ENCODE measurements at places on chromosomes 2 and 18.

DNA sequence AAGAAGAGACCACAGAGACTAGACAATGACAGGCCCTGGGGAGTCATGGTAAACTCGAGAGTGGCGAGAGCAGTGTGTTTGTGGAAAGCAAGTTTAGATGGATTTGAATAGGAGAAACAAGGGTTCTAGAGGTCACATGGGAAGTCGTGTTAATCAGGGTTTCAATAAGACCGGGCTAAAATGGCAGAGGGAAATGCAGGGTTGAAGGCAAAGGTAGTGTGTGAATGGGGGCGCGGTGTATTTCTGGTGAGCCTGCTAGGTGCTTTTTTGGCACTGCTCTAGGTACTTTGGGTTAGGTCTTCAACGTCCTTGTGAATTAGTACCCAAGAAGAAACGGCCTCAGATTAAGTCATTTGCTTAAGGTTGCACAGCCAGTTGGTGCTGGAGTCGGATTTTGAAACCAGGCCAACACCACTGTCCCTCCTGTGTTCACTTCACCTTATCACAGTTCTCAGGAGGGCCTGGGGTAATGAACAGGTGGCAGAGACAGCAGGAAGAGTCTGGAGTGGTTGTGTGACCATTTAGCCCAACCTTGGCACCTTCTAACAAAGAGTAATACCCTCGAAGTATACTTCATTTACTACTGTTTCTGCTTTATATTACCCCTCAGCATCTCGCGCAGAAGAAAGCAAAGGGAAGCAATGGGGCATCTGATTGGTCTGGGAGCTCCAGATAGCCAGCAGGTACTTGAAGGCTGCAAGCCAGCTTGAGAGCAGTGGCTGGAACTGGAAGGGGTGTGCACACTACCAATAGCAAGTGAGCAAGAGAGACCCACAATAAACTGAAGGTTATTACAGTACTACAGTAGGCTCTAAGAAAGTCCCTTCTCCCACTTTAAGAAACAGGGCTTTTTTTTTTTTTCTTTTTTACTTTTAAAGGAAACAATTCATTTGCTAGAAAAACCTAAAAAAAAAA, 33.4 kb upstream of the GAREM2 start:
- no peak for DNase-seq

DNA sequence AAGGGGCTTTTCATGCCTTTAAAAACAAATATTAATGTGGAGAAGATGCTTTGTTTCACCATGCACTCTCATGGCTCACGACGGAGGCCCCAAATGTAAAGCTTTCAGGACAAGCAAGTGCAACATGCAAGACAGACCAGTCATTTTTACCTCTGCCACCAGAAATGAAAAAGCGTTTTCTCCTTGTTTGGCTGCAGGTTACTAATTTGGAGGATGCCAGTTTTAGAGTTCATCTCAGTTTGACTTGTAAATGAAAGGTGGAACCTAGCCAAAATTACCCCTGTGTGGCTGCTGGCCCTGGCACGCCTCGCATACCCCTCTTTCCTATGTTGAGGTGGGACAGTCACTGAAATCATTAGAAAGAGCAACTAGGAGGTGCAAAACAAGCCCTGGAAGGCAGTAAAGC, 138.6 kb downstream of the BCL2 start:
- no peak for DNase-seq

- no peak for DNase-seq
These were observed 779.7 kb upstream of the PKDCC start for GRCh38 chr2:41267929-41268659.

GRCh38 chr18:25169701-25170100, 182.3 kb downstream of the ZNF521 start:
- no peak for DNase-seq

GRCh38 chr2:198000417-198000816, 196.0 kb downstream of the PLCL1 start:
- DNase-seq: no peak

GRCh38 chr18:37450434-37451132, 115.0 kb downstream of the CELF4 start:
- no peak for DNase-seq

- no peak for DNase-seq
These were observed 248.7 kb upstream of the PIK3C3 start for GRCh38 chr18:41706301-41706700.

DNA sequence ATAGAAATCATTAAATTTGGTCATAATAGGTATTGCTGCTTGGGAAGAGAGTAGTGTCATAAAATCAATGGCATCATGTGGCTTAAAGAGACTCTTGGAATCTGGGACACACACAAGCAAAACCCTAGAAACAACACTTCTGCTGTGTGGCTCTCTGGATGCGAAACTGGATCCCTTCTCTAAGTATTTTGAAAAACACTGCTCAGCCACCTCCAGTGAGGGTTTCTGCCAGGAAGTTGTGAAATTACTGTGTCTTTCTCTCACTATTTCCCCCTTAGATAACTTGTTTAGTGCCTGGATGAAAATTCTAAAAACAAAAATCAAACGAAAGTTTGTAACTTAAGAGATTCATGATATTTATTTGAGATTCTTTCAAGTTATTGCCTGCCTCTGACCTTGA, 163.8 kb downstream of the RHBDD1 start:
- no peak for DNase-seq

GRCh38 chr2:19028587-19029375, 329.6 kb downstream of the OSR1 start:
- no peak for DNase-seq

- DNase-seq: no peak
These were observed 519.5 kb upstream of the CHAC2 start for GRCh38 chr2:53247956-53248735.

DNA sequence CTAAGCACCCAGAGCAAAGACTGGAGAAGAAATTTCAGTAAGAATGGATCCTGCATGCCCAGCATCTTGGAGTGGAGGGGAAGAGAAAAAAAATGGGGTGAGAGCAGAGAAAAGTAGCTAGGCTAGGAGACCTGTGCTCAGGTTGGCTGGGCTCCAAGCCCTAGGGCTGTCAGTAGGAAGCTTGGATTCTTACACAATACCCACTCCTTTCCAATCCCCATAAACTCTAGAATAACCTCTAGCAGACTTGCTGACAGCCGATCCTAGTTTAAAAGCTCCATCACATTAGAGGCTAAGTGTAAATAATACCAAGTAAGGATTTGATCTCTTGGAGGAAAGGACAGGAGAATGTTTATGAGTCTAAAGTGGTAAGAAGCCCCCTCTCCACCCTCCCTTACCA, 46.2 kb upstream of the NABP1 start:
- no peak for DNase-seq

- DNase-seq: no peak
These were observed 28.9 kb upstream of the SEMA4C start for GRCh38 chr2:96898641-96899412.

DNA sequence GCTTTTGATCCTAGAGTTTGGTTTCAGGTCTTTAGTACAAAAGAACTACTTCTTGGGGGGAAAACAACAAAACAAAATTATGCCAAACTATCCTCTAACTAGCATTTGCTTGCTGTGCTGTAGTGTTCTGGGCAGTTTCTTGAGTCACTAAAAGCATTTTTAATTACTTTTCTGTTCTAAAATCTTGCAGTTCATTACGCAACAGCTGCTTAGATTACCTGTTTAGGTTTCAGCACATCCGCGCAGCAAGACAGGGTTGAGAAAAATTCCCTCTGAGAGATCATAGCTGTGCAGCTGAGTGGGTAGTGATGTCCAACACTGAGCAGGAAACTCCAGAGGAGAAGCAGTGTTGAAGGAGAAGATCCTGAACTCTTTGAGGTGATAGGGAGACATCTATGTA, 9.0 kb downstream of the DAW1 start:
- no peak for DNase-seq

DNA sequence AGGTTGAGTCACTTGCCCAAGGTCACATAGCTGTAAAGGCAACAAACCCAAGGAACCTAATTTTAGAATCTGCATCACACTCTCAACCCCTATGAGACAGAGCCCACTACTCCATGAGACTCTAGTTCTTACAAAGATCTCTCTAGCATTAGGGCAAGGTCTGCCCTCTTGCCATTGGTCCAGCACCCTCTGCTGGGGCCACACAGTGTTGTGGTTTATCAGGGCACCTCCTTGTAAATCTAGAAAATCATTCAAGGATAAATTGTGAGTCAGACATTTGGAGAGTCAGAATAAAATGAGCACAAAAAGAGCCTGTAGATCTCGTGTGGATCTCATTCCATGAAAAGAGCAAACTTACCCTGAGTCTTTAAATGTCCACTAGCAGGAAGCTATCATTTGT, 91.2 kb downstream of the SLC8A1 start:
- DNase-seq: no peak

DNA sequence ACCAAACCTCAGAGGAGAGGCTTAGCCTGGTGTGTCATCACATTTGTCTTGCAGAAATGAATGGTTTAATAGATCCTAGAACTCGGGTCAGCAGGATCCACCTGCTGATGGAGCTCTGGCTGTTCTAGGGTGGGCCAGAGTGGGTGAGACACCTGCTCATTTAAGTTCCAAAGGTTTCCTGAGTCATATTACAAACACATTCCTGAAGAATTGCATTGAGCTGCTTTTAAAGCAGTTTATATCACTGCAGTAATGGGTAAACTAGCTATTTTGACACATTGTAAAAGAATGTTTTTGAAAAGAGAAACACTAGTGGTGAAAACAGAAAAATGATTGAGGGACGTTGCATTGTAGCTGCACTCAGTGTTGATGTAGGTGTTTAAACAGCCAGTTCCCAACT, 175.3 kb upstream of the TCF4 start:
- DNase-seq: peak; percentile 28

GRCh38 chr2:768451-768850, 91.2 kb upstream of the TMEM18 start:
- no peak for DNase-seq

GRCh38 chr2:37985333-37985732, 60.2 kb downstream of the RMDN2 start:
- DNase-seq: no peak

All from keratinocyte (primary cell).